ENCODE measurements at places on chromosomes 12 and 14.

GRCh38 chr14:101223127-101223526, 319.6 kb upstream of the RTL1 start:
- DNase-seq, result no peak

DNA sequence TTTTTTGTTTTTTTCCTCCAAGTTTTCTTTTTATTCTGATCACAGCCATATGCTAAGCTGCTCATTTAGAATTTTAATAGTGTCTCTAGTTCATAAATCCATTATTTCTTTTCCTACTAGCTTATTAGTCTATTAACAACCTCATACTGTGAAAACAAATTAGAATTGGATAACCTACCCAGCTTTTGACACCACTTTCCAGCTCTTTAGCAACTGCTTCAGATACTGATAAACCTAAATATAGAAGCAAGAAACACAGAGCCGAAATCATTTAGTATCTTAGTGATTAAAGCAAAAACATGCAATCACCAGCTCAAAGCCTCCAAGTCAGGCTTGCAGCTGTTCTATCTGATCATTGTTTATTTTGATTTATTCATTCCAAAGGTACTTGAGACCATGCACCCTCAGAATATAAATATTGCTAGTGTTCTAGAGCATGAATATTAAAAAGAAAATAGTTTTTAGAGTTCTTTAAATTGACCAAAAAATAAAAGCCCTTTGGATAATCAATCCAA, 121.5 kb downstream of the STXBP6 start:
- no peak for DNase-seq

- DNase-seq, result no peak
Measured at GRCh38 chr12:85781766-85782165, 54.4 kb downstream of the RASSF9 start.

DNA sequence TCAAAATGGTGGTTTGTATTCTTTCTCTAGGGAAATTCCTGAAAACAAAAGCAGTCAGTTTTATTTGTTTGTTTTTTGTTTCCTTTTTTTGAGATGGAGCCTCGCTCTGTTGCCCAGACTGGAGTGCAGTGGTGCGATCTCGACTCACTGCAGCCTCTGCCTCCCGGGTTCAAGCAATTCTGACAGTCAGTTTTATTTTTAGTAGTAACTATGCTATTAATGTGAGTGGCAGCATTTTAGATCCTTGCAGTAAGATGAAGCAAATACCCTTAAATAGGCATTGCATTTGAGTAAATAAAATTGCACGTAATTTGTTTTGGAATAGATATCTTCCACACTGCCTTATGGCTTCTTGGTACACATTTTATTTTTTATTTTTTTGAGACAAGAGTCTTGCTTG, 23.6 kb downstream of the YY1 start:
- DNase-seq, result no peak

DNA sequence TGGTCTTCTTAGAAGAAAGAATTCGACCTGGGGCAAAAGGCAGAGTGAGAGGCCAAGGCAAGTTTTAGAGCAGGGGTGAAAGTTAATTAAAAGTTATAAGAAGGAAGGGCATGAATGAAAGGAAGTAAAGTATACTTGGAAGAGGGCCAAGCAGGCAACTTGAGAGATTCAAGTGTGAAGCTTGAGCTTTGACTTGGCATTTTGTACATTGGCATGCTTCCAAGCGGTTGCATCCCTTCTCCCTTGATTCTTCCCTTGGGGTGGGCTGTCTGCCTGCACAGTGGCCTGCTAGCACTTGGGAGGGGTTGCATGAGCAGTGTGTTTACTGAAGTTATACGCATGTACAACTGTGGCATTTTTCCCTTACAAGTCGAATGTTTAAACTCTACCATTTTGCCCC, 74.8 kb upstream of the MGAT4C start:
- no peak for DNase-seq

DNA sequence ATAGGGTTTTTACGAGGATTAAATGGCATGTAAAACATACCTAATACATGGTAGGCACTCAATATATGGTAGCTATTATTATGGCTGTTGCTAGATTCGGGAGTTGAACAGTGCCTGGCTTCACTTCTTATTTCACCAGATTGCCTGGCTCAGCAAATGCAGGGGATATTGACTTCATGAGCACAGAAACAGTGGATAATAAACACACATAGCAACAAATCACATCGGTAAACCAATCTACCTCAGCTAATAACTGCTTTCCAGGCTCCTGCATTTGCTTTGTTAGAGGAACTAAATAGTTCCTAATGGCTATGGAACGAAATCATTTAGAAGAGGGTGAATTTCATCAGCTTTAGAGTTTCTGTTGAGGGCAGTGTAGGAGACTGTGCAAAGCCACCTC, 105.2 kb upstream of the TMCC3 start:
- DNase-seq, result no peak
